ENCODE measurements at places on chromosomes 5 and 9.
A peak's percentile ranks its signal among the peaks of the same experiment; 100 is the strongest.

DNA sequence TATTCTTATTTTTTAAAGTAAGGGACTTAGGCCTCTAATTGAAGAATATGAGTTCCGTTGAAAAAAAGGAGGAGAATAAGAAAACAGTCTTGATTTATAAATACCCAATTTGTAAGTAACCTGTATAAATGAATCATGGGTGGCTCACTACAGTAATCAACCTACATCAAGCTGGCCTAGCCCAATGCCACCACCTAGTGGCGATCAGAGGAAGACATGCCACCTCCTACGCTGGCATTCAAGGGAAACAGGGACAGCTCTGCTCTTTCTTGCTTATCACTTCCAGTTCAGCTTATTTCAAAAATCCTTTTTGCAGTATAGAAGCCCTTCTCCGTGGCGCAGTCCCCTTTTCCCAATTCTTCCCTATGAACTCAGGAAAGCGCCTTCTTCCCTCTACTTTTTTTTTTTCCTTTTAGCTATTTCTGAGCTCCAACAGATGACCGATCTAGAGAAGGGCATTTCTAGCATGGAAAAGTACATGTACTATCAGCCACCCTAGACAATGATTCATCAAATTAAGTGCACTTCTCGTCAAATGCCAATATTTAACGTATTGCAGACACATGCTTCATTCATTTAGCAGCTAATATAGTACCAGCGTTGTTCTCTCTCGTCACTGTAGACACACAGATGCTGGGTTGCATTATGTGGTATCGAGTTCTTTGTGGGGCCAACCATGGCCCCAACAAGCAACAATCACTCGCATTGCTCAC, 28.3 kb downstream of the PTPN3 start:
- DNase-seq = peak; percentile 91

DNA sequence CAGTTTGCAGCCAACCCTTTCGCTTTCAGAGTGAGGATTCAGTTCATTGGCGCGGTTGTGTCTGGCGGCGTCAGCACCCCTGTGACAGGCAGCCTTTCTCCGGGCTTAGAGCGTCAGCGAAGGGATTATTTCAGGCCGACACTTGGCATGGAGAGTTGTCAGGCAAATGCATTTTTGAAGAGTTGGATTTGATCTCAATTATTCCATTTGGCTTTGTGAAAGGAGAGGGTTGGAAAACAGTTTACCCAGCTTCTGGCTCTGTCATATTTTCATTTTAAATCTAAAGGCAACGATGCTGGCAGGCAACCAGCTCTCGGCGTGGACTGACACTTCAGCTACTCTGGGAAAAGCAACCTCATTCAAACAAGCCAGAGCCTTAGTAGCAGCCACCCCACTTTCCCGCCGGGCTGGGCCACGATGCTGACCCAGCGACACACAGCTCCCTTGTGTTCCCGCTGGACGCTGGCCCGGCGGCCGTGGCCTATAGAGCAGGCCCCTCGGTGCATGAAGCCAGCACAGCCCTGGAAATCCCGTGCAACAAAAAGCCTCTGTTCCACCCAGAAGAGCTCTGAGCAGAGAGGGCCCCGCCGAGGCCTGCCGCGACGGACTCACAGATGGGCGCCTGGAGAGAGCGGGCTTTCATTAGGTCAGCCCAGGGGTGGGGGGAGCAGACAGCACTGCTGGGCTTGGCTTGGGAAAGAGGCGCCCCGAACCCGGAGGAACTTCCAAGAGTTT, 28.9 kb upstream of the LPCAT1 start:
- peak; percentile 69 for DNase-seq

DNA sequence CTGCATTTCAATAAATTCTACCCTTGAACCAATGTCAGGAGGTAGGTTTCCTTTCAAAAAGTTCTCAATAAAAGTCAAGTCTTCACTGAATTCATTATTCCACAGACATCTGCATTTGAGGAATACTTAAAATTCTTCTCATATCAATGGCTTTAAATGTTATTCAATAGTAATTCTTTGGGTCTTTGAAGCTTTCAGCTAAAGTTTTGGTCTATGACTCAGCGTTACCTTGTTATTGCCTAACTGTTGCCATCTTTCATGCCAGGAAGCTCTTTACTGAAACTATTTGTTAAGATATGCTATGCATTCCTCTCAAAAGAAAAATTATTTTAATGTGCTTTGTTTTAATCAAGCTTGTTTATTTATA, 170.5 kb downstream of the NNT start:
- peak; percentile 3 for DNase-seq

- DNase-seq = no peak
Observed at GRCh38 chr5:37557734-37558293, 178.7 kb downstream of the WDR70 start.

DNA sequence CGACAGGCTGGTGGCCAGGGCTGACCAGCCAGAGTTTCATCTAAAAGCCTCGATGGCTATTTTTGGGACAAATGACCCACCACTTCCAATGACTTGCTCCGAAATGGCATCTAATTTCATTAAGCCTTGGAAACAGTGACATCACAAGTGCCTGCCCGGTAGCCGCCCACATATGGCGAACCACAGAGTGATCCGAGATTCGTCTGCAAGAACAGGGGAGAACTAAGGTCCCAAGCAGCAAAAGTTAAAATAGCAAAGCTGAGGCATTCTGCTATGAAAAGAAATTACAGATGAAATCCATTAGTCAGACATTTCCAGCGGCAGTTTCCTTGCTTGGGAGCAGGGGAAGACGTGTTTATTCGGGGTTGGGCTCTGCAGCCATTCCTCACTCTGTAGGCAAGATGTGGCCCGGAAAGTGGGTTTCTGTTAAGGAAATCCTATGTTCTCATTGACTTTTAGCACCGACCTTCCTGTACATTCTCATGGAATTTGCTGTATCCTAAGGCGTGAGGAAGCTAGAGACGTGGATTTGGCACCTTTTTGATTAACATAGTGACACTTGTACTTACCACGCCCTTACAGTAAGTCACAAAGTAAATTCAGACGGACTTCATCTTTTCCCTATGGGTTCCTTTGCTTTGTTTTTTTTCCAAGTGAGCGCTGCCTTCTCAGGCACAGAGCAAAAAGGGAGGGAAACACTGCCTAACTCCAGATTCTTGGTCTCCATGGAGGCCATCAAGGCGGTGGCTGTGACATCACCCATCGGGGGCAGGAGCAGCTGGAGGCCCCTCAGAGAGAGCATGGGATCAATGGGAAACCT, 45.1 kb downstream of the ERGIC1 start:
- no peak for DNase-seq

DNA sequence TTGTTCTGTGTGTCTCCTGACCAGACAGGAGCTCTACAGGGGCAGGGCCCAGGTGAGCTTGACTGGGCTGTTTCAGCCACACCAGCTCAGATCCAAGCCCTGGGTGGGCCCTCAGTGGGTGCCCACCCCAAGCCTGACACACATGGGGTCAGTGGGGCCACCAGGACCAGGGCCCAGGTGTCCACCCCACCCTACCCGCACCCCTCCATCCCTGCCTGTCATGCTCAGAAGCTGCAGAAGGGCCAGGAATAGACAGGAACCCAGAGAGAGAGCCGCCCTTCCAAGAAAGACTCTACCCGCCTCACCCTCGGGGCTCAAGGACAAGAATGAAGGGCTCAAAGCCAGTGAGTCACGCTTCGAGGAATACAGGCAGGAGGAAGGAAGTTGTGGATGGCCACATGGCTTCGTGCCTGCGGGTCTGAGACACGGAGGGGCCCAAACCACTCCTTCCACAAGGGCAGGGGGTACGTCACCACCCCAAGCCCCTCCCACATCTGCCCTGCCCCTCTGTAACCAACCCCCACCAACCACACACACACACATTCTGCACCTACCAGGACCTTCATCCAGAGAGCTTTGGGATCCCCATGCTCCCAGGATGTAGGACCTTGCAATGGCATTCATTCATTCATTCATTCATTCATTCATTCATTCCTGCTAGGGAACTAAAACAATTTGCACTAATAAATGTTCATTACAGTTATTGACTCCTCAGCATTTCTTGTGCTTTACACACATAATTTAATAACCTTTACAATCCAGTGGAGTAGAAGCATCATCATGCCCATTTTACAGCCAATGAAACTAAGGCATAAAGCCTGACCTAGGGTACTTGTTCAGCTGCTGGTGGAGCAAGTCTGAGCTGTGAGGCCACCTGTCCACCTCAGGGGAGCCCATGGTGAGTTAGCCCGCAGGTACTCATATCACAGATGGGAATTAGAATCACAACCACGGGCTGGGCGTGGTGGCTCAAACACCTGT, 55.9 kb upstream of the STXBP1 start:
- no peak for DNase-seq

GRCh38 chr5:150487199-150488061, 20.5 kb upstream of the NDST1 start:
- no peak for DNase-seq

- DNase-seq = no peak
Observed at GRCh38 chr5:179176571-179177230, 116.5 kb downstream of the ZNF354C start.

DNA sequence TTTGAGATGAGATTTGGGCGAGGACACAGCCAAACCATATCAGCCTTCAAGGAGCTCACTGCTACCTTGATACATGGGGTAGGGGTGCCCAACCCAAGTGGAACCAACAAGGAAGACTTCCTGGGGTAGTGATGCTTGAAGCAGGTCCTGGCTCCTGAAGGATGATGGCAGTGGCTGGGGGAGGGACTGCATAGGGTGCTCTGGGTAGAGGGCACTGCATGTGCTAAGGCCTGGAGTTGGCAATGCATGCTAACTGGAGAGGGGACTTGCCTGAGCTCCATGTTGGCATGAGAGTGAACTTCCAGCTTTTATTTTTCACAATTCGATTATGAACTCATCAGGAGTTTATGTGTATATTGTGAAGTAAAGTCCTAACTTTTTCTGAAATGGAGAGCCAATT, 58.6 kb upstream of the FRRS1L start:
- no peak for DNase-seq

DNA sequence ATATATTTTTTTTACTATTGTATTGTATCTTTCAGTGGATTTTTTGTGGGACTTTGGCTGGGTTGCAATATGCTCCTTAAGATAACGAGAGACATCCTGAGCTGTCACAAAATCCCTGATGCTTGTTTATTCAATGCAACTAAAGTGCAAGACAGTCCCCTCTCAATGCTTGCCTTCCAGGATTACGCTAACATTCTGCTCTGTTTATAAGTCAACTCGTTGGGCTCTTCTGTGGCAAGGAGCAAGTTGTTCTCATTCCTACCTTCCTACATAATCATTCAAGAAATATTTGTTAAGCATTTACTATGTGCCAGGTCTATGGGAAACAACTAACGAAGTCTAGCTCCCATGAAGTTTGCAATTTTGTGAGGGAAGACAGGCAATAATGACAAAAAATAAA, 40.4 kb downstream of the JAKMIP2 start:
- DNase-seq = no peak

- DNase-seq = no peak
Observed at GRCh38 chr5:103690676-103691075, 128.1 kb upstream of the NUDT12 start.

- no peak for DNase-seq
Observed at GRCh38 chr9:4579001-4579400, 83.1 kb upstream of the PLPP6 start.

DNA sequence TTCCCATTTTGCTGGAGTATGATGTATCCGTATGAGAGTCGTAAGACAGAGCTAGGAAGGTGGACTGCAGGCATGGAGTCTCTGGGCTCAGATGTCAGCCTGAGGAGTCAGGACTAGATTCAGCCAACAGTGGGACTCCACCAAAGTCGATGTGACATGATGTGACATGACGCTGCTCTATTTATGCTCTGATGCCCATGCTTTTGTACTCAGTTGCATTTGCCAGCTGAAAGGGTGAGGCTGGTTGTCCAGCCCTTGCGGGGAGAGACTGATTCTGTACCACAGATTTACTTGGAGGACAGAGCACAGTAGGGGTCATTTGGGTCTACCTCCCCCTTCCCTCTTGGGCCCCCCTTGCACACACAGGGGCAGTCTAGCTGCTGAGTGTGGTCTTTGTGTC, 88.5 kb upstream of the ATG10 start:
- peak; percentile 93 for DNase-seq

DNA sequence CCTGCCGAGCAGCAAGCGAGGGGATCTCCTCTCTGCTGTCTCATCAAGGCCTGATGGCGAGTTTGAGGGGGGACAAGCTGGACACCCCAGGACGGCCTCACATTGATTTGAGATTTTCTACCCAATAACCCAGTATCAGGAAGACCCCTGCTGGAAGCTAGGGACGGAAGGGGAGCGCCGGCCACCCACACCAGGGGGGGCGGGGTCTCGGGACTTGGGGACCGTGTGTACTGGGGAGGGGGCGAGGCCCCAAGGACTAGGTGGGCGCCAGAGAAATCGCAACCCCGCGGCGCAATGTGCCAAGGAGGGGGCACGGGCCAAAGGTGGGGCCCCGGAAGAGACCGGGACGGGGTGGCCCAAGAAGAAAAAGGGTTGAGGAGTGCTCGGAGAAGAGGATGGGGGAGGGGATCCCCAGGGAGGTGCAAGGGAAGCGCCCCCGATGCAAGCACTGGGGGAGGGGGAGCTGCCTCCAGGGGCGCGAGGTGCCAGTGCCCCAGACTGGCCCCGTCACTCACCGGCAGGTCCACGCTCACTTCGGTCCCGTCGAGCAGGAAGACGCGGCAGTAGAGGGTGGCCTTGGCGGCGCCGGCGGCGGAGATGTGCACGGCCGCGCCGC, 1.1 kb downstream of the EPB41L4B start:
- peak; percentile 56 for DNase-seq

DNA sequence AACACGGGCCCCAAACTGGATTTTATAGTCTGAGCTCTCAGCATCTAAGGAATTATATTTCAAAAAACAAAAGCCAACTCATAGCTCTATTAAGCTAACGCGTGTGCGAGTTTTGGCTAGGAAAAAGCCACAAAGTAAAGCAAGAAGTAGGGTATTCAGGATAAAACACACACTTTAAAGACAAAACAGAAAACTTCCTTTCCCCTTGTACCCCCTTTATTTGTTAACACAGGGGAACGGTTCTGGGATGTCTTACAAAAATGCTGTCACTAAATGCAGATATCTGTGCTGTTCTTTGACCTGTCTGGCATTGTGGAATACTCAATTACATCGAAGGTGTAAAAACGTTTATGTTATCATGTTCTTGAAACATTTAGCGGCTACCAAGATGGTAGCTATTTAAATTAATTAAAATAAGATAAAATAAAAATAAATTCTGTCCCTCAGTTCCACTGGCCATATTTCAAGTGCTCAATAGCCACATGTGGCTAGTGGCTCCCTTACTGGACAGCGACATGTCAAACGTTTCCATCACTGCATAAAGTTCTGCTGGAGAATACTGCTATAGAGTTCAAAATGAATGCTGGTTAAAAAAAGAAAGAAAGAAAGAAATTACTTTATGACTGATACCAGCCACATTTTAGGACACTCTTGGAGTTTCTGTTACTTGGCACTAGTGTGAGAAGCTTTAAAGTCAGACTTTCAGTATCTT, 7.2 kb upstream of the MEF2C start:
- no peak for DNase-seq

- no peak for DNase-seq
Observed at GRCh38 chr5:176500511-176500910, 36.7 kb downstream of the RNF44 start.

GRCh38 chr9:128685636-128686489, 3.2 kb upstream of the SET start:
- no peak for DNase-seq

DNA sequence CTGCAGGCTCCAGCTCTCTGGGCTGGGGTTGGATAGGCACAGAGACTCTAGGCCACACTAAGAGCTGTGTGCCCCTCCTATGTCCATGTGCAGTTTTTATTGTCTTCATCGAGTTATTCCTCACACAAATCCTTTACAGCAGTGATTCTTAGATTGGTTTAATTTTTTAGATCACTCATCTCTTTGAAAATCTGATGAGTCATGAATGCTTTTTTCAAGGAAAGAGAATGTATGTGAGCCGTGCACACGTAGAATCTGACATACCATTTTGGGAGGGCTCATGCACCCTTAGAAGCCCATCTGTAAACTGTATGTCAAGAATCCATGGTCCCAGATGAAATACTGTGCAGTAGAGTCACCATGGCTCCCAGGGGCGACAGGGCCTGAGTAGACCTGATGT, 100.7 kb upstream of the S1PR3 start:
- DNase-seq = no peak

Data from eye (tissue), 1 donor.